ENCODE measurements at places on chromosomes 16 and 17.
A peak's percentile ranks its signal among the peaks of the same experiment; 100 is the strongest.

GRCh38 chr17:60110586-60110985 lies 31.9 kb upstream of the HEATR6 start:
- DNase-seq = no peak

- DNase-seq = no peak
Observed at GRCh38 chr17:58284613-58285421, 4.1 kb upstream of the MPO start.

DNA sequence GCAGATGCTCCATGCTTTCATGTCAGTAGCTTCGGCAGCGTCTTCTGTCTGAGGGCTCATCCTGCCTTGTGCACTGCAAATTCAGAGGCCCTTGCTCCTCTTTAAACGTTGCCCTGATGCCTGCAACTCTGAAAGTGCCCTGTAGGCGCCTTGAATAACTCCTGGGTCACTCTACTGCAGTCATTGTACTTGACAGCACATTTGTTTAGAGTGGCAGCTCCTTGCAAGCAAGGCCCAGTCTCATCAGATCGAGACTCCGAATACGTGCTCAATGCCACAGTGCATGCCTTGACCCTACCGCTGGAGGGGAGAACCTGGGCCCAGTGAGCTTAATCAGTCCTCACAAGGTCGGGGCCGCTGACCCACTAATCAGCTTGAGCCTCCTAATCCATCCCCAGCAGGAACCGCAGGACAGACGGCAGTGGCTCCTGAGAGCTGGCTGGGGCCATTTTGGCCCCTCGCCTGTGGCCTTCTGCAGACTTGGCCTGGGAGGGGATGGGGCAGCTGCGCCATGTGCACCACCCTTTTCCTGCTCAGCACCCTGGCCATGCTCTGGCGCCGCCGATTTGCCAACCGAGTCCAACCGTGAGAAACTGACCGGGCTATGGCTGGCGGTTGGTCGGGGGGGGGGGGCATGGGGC lies at the start of gene PRCD:
Gene PRCD (plus strand): TSS at position 414 of the 641 bp plus-strand sequence. CDS start 98 bp downstream, at position 512.
- DNase-seq = no peak

DNA sequence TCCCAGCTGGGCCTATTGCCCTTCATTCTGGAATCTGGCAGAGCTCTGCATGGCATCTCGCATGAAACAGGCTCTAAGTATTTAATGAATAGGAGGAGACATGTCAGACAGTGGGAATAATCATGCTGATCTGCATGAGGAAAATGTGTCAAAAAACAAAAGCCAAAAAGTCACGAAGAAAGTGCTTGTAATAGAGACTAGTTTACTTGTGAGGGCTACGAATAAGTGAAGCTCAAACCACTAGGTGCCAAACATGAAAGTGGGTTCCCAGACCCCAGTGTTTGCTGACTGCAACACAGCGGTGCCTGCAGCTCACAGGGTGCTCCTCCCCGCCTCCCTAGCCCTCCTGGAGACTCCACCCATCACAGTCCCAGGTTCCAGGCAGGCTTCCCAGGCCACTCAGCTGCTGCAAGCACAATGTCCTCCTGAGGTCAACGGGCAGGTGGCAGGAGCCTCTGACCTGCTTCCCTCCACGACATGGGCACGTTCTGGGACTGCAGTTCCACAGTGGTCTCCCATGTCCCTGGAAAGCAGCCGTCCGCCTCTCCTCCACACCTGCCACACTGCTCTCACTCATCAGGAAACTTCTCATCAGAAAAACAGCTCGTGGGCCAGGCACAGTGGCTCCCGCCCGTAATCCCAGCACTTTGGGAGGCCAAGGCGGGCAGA lies 96.5 kb downstream of the ANKRD11 start:
- no peak for DNase-seq

DNA sequence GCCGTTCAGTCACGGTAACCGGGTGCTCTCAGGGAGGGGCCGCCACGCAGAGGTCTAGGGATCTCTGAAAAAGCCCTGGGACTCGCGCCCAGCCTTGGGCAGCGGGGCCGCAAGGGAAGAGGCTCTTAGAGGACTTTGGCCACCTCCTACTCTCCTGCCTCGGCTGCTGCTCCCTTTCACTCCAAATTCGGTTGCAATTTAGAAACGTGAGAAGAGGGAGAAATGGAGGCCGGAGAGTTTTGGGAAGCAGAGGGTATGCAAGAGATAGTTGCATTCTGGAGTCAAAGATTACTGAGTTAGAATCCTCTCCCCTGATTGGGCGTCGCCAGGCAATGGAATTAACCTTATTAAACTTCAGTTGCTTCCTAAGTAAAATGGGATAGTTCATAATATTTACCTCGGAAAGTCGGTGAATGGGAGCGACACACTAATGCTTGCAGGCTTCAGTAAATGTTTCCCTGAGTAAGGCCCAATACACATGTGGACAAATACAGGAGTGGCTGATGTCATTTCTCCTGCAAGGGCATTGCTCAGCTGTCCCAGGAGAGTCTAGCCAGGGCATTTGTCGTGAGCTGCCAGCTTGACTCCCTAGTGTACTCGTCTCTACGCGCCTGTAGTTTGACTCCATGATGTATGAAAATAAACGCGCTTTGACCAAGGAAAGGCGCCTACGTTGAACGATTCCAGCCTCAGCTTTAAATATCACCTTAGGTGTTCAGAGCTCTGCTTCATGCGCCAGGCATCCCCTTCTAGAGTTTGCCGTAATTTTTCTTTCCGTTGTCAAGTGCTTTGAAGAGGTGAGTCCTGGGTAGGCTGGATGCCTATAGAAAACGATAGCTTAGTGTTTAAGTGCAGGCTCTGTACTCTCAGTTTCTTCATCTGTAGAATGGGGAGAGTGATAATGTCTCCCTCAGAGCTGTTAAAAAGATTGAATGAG lies 667 bp downstream of the OGFOD1 start:
- DNase-seq = no peak

DNA sequence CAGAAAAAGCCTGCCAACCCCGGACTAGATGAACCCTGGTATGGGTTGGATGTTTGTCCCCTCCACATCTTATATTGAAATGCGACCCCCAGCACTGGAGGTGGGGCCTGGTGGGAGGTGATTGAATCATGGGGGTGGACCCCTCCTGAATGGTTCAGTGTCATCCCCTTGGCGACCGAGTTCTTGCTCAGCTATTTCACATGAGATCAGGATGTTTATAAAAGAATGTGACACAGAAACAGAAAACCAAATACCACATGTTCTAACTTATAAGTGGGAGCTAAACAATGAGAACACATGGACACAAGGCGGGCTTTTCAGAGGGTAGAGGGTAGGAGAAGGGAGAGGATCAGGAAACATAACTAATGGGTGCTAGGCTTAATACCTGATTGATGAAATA lies 576.0 kb upstream of the HSBP1 start:
- DNase-seq = no peak

GRCh38 chr17:22463110-22463850 lies 771.0 kb downstream of the KCNJ18 start:
- no peak for DNase-seq

GRCh38 chr17:16250635-16251034 lies 33.6 kb downstream of the PIGL start:
- no peak for DNase-seq

DNA sequence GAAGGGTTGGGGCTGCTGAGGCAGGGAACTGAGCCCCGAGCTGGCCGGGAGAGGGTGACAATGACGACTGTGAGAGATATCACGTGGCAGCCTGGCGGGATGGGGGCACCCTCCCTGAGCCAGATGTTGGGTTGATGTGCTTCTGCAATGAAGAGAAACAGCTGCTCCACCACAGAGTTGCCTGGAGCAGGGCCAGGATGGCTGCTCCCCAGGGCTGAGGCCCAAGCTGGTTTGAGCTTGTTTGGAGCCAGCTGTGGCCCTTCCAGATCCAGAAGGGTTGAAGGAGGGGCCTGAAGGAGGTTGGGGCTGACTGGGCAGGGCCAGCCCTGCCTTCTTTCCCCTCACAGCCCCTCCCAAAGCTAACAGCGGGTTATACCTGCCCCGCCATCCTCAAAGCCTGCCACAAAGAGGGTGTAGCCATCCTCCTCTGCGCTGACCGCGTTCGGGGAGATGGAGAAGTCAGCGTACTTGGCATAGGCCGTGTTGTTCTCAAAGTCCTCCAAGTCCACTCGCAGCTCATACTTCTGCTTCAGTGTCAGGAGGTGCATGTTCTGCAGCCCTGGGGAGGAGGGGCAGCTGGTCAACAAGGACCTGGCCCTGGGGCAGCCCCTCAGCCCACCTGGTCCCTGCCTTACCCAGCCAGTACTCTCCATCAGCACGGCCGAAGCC lies 2.1 kb downstream of the MFAP4 start:
- no peak for DNase-seq

DNA sequence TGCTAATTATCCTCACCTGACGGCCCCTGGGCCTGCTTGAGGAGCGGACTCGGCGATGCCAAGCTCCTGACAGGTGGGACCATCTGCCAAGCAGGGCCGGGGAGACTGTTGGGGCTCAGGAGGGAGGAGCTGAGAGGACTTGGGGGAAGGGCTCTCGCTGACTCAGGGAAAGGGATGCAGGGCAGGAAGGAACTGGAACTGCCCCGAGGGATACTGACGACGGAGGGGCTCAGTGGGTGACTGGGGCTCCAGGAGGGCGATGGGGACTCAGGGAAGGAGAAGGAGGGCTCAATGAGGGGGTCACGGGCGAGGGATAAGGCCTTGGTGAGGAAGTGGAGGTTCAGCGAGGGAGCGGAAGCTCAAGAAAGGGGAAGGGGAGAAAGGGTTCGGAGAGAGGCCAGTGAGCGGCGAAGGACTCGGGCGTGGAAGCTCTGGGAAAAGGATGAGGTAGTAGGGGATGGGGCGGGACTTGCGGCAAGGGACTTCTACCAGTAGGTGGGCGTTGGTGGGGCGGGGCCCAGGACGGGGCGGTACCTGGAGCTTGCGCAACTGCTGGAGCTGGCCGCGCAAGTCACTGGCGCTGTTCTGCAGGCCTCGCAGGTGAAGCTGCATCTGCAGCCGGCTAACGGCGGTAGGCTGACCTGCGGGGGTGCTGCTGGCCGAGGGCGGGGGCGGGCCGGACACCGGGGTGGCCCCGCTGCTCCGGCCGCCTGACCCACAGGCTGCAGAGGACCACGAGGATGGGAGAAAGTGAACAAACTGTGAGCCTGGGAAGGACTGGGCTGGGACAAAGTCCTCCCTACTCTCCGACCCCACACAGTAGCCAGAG lies 46.5 kb downstream of the SRCIN1 start:
- DNase-seq = peak; percentile 80

DNA sequence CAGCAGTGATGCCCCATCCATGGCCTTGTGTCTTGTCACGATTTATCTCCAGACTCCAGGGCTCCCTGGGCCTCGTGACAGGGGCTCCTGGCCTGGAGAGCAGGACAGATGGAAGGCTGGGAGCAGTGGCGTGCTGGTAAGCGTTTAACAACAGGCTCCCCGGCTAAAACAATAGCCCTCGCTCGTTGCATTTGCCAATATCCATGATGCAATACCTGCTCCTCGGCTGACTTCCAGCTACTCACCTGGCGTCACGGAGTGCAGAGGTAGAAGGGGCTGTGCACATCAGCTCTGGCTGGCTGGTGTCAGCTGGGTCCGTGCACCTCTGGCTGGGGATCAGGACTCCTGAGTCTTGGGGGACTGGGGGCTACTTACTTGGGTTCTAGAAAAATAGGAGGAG lies 1.5 kb upstream of the BICDL2 start:
- DNase-seq = no peak

DNA sequence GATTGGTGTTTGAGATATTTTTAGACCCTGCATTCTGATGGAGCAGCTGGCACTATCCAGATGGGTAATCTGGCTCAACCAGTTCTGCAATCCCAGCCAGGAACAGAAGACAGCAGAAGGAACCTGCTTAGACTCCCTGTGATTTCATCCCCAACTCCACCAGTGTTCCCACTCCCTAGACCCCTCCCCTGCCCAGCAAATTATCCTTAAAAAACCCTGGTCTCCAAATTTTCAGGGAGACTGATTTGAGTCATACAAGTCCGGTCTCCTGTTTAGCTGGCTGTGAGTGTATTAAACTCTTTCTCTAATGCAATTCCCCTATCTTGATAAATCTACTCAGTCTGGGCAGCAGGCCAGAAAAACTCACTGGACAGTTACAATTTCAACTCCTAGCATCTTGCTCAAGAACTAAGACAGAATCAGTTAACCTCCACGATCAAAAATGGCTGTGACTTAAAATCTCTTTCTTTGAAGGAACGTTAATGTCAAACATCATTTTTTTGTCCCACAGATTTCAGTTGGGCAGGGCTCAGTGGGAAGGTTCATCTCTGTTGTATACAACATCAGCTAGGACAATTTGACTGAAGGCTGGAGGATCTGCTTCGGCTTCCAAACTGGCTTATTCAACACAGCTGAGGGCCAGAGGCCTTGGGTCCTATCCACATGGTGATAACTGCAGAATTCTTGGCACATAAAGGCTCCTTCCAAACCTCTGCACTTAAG lies 4.9 kb upstream of the RBL2 start:
- DNase-seq = no peak

DNA sequence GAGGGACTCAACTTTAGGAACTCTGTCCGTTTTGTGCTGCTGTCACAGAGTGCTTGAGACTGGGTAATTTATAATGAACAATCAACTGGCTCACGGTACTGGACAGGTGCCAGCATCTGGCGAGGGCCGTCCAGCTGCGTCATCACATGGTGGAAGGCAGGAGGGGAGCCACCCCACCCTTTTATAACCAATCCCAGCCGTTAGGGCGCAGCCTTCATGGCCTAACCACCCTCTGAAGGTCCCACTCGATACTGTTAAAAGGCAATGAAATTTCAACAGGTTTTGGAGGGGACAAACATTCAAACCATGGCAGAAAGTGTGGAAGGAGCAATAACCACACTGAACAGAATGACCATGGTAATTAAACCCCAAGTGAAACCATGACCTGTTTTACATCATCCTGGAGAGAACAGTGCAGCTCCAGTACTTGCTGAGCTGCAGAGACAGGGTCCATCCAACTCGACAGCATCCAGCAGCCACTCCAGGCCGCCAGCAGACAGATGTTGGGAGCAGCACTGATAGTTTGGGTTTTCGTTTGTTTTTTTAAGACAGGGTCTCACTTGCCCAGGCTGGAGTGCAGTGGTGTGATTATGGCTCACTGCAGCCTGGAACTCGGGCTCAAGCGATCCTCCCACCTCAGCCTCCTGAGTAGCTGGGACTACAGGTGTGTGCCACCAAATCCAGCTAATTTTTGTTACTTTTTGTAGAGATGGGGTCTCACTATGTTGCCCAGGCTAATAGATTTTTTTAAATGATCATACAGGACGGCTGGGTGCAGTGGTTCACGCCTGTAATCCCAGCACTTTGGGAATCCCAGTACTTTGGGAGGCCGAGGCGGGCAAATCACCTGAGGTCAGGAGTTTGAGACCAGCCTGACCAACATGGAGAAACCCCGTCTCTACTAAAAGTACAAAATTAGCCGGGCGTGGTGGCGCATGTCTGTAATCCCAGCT lies 11.0 kb downstream of the CHMP6 start:
- DNase-seq = no peak

DNA sequence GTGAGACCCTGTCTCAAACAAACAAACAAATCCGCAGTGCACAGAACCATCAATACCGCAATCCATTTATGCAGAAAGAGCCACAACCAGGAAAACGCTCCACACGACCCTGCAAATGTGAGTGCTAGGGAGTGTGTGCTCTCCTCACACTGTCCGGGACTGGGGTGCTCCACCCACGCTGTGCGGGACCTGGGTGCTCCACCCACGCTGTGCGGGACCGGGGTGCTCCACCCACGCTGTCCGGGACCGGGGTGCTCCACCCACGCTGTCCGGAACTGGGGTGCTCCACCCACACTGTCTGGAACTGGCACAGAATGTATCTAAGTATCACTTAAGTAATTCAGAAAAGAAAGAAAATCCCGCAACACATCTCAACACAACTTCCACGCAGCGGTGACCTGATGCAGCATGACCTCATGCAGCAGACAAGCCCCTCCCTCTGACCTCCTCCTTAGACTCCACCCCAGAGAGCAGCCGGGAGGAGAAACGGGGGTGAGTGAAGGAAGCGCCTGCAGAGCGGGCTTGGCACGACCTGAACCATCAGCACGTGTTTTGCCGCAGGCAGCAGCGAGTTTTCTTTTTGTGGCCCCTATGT lies 38.5 kb downstream of the ZNF276 start:
- DNase-seq = no peak

GRCh38 chr17:68711858-68712257 lies 110.7 kb upstream of the FAM20A start:
- DNase-seq = no peak

Data from activated CD4-positive, alpha-beta T cell treated with anti-CD3 and anti-CD28 coated beads, Interleukin-2, amount 50 U/mL, for 24 hours (primary cell).